ENCODE measurements at places on chromosomes 11 and 22.

DNA sequence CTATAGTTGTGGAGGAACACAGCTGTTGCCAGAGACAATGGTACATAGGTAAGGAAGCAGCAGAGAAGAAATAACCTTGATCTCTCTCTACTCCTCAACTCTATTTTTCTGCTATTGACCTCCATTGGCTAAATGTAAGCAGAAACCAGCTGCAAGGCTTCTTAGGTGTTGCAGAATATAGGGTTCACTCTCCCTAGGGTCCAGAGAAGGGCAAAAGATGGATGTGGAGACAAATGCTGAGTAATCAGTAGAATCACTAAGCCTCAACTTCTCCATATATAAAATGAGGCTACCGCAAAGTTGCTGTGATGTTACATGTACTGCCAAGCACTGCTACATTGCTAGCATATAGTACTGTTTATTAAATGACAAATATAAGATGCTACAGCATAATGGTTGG is 120.6 kb downstream of the PDE3B start:
- DNase-seq, result peak; percentile 44

DNA sequence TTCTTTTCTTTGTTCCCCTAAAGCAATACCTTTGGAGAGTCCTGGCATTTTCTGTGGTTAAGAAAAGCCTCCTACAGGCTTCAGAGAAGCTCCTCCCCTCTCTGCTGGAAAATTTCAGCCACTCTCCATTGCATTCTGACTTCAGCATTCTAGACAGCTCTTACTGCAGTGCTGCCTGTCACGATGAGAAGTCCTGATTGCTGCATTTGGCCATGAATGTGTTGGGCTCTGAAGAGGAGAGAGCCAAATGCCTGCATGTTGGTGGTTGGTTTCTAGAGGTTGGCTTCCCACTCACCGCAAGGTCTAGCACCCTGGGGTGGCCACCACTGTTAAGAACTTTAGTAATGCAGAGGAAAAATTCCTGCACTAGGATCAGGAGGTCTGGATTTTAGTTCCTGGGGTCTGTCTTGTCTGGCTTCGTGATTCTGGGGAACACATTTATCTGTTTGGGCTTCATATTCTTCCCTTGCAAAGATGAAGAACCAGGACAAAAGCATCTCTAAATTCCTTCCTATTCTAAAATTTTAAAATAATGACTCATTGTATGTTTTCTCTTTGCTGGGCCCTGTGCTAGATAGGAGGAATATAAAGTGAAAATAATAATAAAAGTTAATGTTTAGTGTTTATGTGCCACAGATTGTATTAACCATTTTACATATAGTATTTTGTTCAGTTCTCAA is 38.1 kb downstream of the COA4 start:
- no peak for DNase-seq

- DNase-seq, result no peak
These were observed 102.6 kb downstream of the SNX19 start for GRCh38 chr11:130813638-130814037.

- DNase-seq, result no peak
These were observed 11.2 kb upstream of the SYT8 start for GRCh38 chr11:1823376-1824220.

- DNase-seq, result no peak
These were observed 63.9 kb downstream of the SYN3 start for GRCh38 chr22:32994041-32994830.

GRCh38 chr22:34973926-34974325 is 92.0 kb upstream of the ISX start:
- no peak for DNase-seq

DNA sequence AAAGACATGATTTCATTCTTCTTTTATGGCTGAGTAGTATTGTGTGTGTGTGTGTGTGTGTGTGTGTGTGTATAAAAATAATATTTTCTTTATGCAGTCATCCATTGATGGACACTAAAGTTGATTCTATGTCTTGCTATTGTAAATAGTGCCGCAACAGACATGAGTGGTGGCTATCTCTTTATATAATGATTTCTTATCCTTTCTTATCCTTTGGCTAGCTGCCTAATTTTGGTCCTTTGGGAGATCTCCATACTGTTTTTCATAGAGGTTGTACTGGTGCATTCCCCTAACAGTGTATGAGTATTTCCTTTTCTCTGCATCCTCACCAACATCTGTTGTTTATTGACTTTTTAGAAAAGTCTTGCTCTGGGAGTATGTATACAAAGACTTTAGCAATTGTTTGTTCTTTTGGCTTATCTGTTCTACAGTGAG is 107.0 kb downstream of the STIM1 start:
- no peak for DNase-seq

DNA sequence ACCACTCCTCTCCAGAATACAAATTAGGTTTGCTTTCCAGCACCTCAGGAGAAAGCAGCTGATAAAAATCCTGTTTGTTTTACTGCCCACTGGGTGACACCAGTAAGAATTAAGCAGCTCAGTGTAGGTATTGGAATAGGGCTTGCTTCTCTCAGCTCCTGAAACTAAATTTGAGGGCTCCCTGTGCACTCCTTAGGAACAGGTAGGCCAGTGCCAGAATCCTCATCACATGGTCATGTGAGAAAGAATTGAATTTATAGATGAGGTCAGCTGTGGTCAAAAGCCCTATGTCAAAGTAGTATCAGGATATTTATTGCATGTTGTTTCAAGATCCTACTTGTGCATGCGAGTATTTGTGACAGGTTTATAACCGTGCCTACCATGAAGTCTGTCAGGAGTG is 1.0 kb downstream of the PRSS23 start:
- DNase-seq, result no peak

- DNase-seq, result no peak
These were observed 153.0 kb upstream of the PITPNB start for GRCh38 chr22:28072066-28072465.

DNA sequence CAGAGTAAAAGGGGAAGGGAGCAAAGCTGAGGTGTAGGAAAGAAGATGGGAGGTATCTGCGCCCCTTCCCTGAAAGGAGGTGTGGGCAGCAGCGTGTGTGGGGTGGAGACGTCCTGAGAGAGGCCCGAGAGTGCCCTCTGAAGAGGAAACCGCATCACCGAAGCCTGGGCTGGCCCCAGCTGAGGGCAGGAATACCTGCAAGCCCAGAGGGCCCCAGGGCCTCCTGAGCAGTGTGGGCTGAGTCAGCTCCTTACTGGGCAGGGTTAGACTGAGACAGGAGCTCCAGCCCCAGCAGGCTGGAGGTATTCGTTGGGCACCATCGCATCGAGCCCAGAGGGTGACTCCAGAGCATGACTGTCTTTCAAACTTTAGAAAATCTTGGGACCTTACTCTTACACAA is 534.0 kb upstream of the B3GAT1 start:
- DNase-seq, result no peak

DNA sequence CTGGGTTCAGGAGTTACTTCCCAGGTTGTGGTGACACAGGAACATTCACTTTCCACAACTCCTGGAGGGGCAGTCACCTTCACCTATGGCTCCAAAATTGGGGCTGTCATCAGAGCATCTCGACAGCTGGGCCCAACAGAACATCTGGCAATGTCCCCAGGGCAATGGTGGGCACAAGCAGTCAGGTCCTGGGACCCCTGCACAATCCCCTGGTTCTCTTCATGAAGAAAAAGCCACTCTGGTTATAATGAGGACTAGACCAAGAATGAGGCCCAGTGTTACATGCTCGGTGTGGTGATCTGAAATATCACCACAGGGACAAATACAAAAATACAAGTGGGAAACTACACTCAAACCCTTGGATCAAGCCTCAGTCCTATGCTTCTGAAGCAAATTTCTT is 89.0 kb upstream of the VPREB1 start:
- no peak for DNase-seq

GRCh38 chr22:45397806-45398205 is 15.6 kb downstream of the SMC1B start:
- peak; percentile 38 for DNase-seq

- no peak for DNase-seq
These were observed 1.2 kb upstream of the GTSE1 start for GRCh38 chr22:46295277-46295971.

DNA sequence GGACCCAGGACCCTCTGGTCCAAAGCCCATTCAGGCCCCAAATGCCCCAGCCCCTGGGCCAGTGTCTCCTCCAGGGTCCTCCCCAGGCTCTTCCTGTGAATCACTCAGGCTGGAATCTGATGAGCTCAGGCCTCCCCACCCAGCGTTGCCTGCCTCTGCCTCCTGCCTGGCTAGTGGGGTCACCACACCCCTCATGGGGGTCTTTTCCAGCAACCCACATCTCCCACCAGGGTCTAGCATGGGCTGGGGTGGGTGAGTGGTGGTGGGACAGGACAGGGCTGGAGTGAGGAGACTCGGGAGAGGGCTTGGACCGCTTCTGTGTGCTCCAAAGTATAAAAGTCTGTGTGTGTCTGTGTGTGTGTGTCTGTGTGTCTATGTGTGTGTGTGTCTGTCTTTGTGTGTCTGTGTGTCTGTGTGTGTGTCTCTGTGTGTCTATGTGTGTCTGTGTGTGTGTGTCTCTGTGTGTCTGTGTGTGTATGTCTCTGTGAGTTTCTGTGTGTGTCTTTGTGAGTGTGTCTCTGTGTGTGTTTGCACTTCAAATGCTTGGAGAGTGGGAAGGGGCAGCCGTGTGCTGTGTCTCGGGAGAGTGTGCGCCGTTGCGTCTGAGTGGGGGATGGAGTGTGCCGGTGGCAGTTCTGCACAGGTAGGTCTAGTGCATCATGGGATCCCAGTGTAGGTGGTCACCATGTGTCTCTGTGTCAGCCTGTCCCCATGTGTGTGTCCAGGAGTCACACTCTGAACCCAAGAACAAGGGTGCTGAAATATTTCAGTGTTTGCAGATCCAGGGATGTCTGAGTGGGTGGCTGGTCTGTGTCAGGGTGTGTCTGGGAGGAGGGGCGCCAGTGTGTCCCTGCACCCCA is 8.8 kb downstream of the RIN1 start:
- no peak for DNase-seq

DNA sequence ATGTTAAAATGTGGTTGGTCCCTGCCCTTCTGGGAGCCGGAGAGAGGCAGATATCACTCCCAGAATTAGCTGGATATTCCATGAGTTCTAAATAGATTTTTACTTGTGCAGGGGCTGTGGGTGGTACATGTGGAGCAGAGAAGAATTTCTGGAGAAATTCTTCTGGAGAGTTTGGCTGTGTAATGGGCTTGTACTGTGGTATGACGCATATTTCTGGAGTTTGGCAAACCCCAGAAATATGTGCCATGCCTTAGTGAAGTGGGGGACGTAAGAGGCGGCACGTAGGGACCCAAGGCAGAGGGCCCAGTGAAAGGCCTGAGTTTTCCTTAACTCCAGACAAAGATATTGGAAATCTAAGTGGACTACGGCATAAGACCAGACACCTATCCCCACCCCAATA is 51.3 kb upstream of the TBCEL start:
- no peak for DNase-seq

GRCh38 chr11:119729951-119730613 is 1.1 kb upstream of the NECTIN1 start:
- no peak for DNase-seq

DNA sequence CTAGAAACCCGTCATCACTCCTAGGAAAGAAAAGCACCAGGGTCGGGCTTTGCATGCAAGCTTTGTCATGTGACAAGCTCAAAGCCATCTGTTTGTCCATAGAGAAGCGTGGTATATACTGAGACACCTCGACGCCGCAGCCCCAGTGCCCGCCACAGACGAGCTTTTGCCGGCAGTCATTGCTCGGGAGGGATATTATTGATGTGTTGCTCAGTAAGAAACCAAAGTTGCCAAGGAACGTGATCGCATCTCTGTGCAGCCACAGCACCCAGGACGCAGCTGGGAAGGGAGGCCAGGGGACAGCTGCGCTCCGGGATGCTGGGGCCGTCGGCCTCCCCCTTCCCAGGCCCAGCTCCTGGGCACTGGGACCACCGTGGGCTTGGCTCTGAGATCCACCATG is 89.5 kb upstream of the KCNQ1OT1 start:
- DNase-seq, result no peak

GRCh38 chr22:31177420-31178162 is 17.6 kb downstream of the RNF185 start:
- DNase-seq, result no peak

- peak; percentile 30 for DNase-seq
These were observed 10.0 kb upstream of the AMBRA1 start for GRCh38 chr11:46603704-46604308.

GRCh38 chr11:45097721-45098493 is 48.5 kb upstream of the PRDM11 start:
- DNase-seq, result peak; percentile 25

DNA sequence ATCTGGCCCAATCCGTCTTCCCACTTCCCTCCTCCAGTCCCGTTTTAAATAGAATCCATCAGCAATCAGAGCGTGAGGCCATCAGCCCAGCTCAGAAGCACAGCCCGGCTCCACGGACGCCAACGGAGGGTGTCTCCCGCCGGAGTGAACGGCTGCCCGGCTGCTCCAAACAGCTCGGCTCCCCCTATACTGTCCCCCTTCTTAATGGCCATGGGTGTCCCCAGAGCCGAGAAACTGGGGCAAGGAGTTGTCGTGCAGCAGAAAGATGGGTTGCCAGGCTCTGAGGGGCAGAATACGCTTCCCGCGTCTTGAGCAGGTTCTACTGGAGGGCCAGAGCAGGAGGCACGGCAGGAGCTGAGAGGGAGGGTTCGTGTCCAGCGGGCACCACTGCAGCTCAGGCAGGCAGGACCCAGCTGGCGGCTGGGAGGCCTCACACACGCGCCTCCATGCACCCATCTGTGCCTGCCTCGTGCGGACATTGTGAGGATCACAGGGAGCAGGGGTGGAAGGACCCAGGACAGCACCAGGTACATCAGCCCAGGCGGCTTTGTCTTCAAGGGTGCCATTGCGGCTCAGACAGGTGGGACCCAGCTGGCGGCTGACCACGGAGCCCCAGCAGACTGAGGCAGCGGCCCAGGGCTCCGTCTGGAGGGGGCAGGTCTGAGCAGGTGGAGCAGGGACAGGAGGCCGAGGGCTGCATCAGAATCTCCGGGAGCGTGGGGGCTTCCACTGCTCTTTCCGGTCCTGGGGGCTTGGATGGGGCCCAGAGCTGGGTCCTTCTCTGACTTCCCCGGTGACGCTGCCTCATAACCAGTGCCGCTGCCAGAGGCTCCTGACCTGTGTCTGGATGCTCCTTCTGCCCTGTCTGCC is 882.7 kb downstream of the BRD1 start:
- DNase-seq, result no peak

DNA sequence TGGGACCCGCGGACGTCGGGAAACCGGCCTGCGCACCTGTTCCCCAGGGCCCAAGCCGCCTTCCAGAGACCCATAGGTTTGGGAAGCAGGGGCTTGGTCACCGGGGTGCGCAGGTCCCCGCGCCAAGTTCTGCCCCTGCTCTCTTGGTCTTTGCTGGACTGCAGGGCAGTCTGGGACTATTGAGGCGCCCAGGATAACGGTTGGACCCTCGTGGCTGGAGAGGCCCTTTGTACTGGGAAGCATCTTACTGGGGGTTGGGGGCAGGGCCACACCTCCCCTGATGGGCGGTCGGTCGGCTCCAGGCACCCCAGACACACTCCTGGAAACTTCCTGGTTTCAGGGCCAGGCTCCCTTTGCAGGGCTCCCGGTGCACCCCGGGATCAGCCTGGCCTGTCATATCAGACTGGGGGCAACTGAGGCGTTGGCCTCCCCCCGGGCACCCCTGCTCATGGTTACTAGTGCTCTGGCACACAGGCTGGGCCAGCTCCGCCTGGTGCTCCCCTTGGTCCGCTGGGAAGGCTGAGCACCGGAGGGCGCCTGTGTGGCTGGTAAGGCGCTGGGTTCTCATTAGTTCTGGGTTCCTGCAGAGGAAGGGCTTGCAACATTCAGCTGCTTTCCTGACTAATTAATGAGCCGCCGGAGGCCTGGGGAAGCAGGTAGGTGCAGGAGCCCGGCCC is 1250.5 kb downstream of the BRD1 start:
- no peak for DNase-seq
